ENCODE measurements at places on chromosomes 3 and 15.

- DNase-seq, result no peak
Observed at GRCh38 chr3:65837604-65838003, 201.1 kb downstream of the MAGI1 start.

- DNase-seq, result peak; percentile 27
Observed at GRCh38 chr15:88878720-88879184, 16.6 kb downstream of the HAPLN3 start.

DNA sequence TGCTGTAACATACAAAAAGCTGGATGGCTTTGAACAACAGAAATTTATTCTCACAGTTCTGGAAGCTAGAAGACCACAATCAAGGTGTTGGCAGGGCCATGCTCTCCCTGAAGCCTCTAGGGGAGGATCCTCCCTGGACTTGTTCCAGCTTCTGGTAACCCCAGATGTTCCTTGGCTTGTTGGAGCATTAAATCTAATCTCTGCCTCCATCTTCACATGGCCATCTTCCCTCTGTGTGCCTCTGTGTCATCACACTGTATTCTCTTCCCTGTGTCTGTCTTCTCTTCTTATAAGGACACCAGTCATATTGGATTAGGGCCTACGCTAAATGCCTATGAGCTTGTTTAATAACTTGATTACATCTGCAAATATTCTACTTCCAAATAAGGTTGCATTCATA is 109.5 kb downstream of the STAG1 start:
- no peak for DNase-seq

DNA sequence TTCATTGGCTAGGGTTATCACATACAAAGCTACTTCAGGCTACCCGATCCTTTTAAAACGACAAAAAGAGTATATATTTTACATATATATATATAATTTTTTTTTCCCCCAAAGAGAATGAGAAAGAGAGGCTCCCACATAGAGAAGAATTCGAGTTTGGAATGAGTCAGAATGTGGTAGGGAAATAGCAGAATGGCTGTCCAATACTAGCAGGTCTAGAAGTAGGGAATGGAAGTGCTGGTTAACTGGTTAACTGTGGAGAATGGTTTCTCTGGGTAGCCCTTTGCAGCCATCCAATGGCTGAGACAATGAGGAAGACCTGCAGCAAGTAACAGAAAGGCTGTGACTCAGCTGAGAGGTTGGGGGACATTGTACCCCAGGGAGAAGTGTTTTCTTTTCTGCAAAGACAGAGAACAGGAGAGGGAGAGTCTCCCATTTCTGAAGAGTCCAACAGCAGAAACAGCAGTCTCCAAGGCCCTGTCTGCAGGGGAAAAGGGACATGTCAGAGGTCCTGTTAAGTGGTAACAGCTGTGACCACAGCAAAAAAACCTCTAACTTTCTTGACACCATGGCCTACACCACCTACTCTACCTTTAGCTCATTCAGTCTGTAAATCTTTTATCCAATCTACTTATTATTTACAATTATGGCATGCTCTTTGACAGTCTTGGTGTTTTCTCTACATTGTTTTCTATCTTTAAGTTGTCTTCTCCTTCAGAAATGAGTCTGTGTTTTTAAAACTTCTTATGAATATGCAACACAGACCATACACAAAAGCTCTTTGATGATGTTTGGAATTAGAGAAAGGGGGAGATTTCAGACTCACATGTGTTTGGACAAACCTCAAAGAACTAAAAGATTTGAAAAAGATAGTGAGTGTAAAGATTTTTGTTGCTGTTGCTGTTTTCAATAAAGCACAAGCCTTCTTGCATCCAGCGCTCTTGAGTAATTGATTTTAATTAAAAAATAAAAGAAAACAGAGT is 116.1 kb upstream of the SLC7A14 start:
- no peak for DNase-seq

- DNase-seq, result no peak
Observed at GRCh38 chr15:81197688-81198281, 1.1 kb downstream of the IL16 start.

DNA sequence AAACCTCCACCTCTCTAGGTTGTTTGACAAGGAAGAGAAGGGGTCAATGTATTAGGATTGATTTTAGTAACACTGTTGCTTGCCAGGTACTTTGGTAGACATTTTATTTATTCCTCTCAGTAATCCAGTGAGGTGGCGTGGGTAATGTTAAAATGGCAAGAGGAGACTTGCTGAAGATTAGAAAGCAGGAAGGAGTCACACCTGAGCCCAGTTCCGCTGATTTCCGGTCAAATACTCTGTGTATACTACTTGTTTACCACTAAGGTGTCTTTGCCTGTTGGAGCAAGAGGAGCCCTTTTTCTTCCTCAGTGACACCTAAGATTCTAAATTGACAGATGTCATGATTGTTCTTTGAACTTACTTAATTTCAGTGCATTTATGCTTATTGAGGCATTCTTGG is 1.7 kb downstream of the OXNAD1 start:
- DNase-seq, result no peak

DNA sequence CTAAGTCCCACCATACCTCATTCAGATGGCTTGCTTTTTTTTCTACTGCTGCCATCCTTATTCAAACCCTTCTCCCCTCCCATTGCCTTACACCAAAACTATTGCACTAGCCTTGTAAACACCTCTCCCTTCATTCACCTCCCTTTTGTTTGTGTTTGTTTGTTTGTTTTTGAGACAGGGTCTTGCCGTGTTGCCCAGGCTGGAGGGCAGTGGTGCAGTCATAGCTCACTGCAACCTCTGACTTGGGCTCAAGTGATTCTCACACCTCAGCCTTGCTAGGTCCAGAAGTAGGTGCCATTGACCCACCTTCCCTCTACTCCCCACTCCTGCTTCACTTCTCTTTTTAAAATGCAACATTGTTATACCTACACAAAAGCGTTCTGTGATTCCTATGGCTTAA is 3.0 kb upstream of the STAG1 start:
- DNase-seq, result no peak
